ENCODE measurements at places on chromosomes 4 and X. TPM values are rescaled to one million over a fixed set of nuclear protein-coding genes. Genes with fewer than 3 reads are reported as not detected.
A peak's percentile ranks its signal among the peaks of the same experiment; 100 is the strongest.

DNA sequence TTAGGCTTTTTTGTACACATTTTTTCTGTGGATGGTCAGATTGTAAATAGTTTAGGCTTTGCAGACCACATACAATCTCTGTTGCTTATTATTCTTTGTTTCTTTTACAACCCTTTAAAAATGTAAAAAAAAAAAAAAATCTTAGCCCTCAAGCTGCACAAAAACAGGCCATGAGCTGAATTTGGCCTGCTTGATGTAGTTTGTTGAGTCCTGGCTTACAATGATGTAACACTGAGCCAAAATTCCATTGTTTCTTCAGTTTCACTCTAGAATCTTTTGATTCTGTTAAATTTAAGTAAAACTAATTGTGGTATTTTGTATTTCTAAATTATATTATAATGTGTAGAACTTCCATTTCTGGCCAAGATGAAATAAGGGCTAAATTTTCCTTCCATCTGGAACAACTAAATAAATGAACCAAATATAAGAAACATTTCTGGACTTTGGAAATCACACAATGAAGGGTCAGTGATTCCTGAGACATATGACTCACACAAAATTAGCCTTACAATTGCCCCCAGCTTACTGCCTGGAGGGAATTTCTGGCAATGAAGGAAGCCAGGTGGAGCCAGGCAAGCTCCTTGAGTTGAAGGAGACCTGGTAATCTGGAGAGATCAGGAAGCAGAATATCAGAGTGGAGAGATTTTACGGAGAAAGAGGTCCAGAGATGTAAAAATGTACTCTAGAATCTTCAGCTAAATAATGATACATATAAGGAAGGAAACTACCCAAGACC lies 29.8 kb downstream of the IQCM start:
- DNase-seq: no peak
- no peaks in the 10 kb centered on the region for H3K4me1 ChIP-seq
- H3K4me3 ChIP-seq: no peak overlapping the region
- H3K27me3 ChIP-seq: no peaks in the 10 kb centered on the region
- no peak overlapping the region for H3K27ac ChIP-seq

GRCh38 chr4:119207051-119207450 lies 5.5 kb upstream of the USP53 start:
- H3K4me1 ChIP-seq: peaks cover 5% of the 10 kb centered on the region
- no peak overlapping the region for H3K27ac ChIP-seq
- no peaks in the 10 kb centered on the region for H3K36me3 ChIP-seq
- no peaks in the 10 kb centered on the region for H3K27me3 ChIP-seq
- DNase-seq: no peak
- no peak overlapping the region for H3K4me3 ChIP-seq

GRCh38 chr4:120059036-120059435 lies 7.6 kb downstream of the MAD2L1 start:
- no peaks in the 10 kb centered on the region for H3K27me3 ChIP-seq
- H3K27ac ChIP-seq: no peak overlapping the region
- DNase-seq: no peak
- H3K4me3 ChIP-seq: no peak overlapping the region

DNA sequence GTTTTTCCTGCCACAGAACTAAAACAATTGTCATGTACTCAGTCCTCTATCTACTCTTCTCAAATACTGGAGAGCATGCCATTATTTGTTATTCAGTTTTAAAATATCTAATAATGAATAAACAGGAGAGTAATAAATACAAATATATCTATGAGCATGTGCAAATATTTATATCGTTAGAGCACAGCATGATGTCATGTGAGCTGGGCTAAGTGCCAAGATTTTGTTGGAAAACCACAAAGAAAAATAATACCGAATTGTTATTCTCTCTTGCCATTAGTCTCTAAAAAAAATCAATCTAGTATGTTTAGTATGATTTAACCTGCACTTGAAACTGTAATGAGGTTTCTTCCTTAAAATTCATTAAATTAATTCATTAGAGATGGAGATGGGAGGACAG lies 97.3 kb downstream of the DDX60 start:
- H3K4me3 ChIP-seq: no peak overlapping the region
- H3K36me3 ChIP-seq: peaks cover 17% of the 10 kb centered on the region
- no peaks in the 10 kb centered on the region for H3K4me1 ChIP-seq
- H3K27me3 ChIP-seq: no peaks in the 10 kb centered on the region
- H3K27ac ChIP-seq: no peak overlapping the region
- DNase-seq: no peak

DNA sequence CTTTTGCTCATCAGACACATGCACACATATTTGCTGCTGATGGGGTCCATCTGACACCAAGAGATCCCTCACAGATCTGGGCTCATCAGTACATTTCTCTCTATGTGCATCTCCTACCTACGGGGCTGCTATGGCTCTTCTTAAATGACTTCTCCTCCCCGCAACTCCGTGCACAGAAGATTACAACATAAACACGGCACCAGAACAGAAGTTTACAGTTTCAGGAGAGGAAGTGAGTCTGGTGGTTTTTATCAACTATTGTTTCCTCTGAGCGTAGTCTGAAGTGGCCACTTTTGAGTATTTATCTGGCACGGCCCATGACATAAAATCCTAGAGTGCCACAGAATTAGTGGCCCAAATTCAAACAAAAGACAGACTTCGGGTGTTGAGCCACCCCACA lies 263.8 kb downstream of the PRDM5 start:
- no peak for DNase-seq
- H3K36me3 ChIP-seq: no peaks in the 10 kb centered on the region
- H3K4me1 ChIP-seq: no peaks in the 10 kb centered on the region
- H3K27ac ChIP-seq: no peak overlapping the region
- no peak overlapping the region for H3K4me3 ChIP-seq

GRCh38 chr4:183098723-183099536 lies at the start of gene WWC2:
Gene WWC2, plus strand, starts transcription at chr4:183099257. Its CDS starts 235 bp downstream, at chr4:183099492.
- peak; percentile 78 for DNase-seq
- peaks cover 12% of the 10 kb centered on the region for H3K4me1 ChIP-seq
- peak within 1 kb of the TSS; percentile 84 for H3K4me3 ChIP-seq
- no peaks in the 10 kb centered on the region for H3K27me3 ChIP-seq
- H3K27ac ChIP-seq: peak within 1 kb of the TSS; percentile 93

- no peaks in the 10 kb centered on the region for H3K36me3 ChIP-seq
- no peaks in the 10 kb centered on the region for H3K4me1 ChIP-seq
- DNase-seq: no peak
- no peaks in the 10 kb centered on the region for H3K27me3 ChIP-seq
- no peak overlapping the region for H3K4me3 ChIP-seq
These were observed 66.0 kb downstream of the TRMT44 start for GRCh38 chr4:8506373-8507195.

The POU3F4 gene
- polyA plus RNA-seq: not detected

The BCAP31 gene
- 158 TPM for polyA plus RNA-seq

The HHIP gene
- 3.3 TPM for polyA plus RNA-seq

The GUCY1A1 gene
- 2.8 TPM for polyA plus RNA-seq

The DTHD1 gene
- 0.06 TPM for polyA plus RNA-seq

The CXorf65 gene
- not detected for polyA plus RNA-seq
